ENCODE measurements at places on chromosomes 16 and 17. TPM values are rescaled to one million over a fixed set of nuclear protein-coding genes. Genes with fewer than 3 reads are reported as not detected.

- H3K27me3 ChIP-seq, result no peaks in the 10 kb centered on the region
- DNase-seq, result no peak
- no peak overlapping the region for H3K4me3 ChIP-seq
- H3K27ac ChIP-seq, result no peak overlapping the region
- H3K36me3 ChIP-seq, result peaks cover 31% of the 10 kb centered on the region
Measured at GRCh38 chr17:59890720-59891119, 2.0 kb downstream of the TUBD1 start.

DNA sequence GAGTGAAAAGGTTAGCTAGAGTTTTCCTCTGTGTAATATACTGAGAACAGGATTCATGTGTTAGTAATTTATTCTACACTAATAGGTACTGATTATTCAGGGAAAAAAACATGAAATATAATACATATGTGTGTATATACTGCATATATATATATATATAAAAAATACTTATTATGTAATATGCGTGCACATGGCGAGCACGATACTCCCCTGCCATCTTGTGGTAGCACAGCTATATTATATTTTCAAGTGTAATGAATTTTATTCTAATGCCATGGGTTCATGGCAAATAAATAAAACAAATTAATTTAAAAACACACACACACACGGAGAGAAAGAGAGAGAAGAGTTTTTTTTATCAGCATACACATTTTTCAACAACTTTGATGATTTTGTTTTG, 460.6 kb downstream of the KCNJ2 start:
- DNase-seq, result no peak
- H3K27me3 ChIP-seq, result no peaks in the 10 kb centered on the region

Gene TBC1D3E
- not detected for total RNA-seq

Gene CD300LG
- not detected for total RNA-seq

- no peaks in the 10 kb centered on the region for H3K27me3 ChIP-seq
- H3K4me3 ChIP-seq, result no peak overlapping the region
- DNase-seq, result no peak
- no peak overlapping the region for H3K27ac ChIP-seq
- no peaks in the 10 kb centered on the region for H3K36me3 ChIP-seq
Measured at GRCh38 chr17:61833536-61834193, 29.7 kb downstream of the BRIP1 start.

Gene CEP20
- 20.3 TPM for total RNA-seq

Gene KRT33A
- not detected for total RNA-seq

DNA sequence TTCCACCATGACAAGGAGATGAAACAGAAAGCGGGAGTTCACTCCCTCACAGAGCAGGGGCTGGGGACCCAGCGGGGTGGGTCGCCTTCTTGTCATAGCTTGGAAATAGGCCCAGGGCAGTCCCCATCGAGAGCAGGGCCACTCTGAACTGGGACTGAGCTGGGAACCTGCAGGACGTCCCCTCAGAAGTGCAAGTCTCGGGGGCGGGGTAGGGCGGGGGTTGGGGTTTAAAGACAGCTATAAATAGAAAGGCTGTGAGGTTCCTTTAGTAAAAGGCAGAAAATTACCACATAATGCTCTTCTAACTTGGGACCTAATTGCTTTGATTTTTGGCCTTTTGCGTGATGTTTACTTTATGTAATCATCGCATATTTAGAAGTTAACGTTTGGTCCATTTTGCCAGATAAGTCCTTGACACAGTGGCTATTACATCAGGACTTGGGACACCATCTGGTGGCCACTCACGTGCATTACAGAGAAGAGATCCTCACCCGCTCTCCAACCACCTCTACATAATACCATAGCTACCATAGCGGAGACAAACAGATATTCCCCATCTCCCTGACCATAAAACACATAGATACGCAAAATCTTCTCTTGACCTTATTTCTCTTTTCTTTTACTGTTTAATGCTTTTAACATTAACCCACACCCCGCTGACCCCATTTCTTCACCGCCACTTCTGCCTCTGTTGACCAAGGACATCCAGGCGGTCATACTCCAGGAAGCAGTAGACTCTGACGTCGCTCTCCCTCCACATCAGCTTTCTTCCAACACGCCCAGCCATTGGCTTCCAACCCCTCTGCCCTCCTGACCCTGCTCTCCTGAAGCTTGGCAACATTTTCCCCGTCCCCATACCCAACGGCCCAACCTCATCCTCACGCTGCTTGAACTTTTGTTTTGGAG, 27.5 kb upstream of the PIK3R6 start:
- DNase-seq, result no peak
- H3K4me1 ChIP-seq, result peaks cover 50% of the 10 kb centered on the region
- peak overlapping the region; percentile 12 for H3K27ac ChIP-seq
- peaks cover 10% of the 10 kb centered on the region for H3K36me3 ChIP-seq

Gene KRT27
- not detected for total RNA-seq

DNA sequence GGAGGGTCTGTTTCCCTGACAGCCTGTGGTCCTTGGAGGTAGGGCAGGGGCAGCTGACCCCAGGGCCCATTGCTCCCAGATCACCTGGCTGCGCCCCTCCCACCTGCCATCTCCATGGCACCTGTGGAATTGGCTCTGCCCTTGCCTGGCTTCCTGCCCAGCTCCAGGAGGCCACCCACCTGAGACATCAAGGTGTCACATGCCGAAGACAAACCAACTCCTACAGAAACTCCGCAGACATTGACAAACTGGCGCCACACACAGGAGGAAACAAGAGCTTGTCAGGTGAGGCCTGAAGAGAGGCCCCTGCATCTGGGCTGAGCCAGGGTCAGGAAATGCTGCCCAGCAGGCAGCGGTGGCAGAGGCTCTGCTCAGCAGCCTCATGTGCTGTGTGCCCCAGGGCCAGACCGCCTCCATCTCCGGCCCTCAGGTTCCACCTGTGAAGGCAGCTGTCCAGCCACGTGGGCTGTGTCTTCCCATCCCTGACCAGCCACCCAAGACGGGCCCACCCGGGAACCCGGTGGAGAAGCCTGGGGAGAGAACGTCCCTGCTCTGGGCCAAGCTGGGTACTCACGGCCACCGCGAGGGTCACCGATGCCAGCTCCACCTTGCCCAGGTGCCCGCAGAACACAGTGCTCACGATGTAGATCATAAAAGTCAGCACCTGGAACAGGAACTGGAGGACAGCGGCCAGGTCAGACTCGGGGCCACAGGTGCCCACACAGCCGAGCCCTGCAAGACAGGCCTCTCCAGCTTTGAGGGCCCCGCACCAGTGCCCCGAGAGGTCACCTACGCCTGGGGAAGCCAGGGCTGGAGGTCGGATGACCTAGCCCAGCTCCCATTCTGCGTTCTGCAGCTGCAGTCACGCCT, 1.6 kb downstream of the SLC47A2 start:
- DNase-seq, result no peak
- H3K27me3 ChIP-seq, result no peaks in the 10 kb centered on the region
- no peak overlapping the region for H3K4me3 ChIP-seq
- H3K27ac ChIP-seq, result no peak overlapping the region
- no peaks in the 10 kb centered on the region for H3K36me3 ChIP-seq

DNA sequence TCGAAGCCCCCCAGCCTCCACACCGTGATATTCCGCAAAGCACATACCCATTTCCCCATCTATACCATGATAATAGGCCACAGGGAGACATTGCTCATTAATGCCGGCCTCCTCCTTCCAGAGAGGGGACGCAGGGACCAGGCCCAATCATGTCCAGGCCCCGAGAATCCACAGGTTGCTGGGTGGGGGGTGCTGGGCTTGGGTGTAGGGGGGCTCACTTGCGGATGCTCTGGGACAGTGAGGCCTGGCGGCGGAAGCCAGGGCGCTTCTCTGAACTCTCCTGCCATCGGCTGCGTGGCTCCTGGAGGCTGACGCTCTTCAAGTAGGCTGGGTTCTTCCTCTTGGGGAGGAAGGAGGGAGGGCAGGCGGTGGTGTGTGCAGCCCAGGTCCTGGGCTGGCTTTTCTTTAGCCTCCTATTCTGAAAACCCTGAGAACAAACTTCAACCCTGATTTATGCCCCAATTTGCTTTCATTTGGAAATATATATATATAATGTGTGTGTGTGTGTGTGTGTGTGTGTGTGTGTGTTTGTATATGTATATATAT, 12.2 kb downstream of the AANAT start:
- no peaks in the 10 kb centered on the region for H3K4me1 ChIP-seq
- H3K27ac ChIP-seq, result no peak overlapping the region
- H3K27me3 ChIP-seq, result no peaks in the 10 kb centered on the region
- DNase-seq, result no peak
- H3K36me3 ChIP-seq, result no peaks in the 10 kb centered on the region

Gene MYOCD
- total RNA-seq, result not detected

DNA sequence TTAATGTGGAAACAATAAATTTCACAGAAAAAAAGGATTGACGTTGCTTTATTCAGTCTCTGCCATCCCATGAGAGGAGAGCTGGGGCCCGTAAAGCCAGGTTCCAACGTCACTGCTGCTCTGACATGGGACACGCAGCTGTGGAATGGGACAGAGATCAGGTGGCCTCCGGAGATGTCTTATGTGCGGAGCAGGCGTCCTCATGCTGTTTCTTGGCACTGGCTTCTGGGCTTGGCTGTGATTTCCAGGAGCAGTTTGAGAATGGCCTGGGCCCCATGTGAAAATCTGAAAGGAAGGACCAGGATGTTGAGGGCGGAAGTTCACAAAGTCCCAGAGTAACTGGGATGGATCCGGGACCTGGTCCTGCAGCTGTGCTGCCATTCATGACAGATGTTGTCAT, 32.4 kb downstream of the NDEL1 start:
- peaks cover 90% of the 10 kb centered on the region for H3K36me3 ChIP-seq
- no peaks in the 10 kb centered on the region for H3K27me3 ChIP-seq
- no peak overlapping the region for H3K27ac ChIP-seq
- H3K4me1 ChIP-seq, result no peaks in the 10 kb centered on the region
- no peak overlapping the region for H3K4me3 ChIP-seq

Gene CBFA2T3
- total RNA-seq, result 5.9 TPM

DNA sequence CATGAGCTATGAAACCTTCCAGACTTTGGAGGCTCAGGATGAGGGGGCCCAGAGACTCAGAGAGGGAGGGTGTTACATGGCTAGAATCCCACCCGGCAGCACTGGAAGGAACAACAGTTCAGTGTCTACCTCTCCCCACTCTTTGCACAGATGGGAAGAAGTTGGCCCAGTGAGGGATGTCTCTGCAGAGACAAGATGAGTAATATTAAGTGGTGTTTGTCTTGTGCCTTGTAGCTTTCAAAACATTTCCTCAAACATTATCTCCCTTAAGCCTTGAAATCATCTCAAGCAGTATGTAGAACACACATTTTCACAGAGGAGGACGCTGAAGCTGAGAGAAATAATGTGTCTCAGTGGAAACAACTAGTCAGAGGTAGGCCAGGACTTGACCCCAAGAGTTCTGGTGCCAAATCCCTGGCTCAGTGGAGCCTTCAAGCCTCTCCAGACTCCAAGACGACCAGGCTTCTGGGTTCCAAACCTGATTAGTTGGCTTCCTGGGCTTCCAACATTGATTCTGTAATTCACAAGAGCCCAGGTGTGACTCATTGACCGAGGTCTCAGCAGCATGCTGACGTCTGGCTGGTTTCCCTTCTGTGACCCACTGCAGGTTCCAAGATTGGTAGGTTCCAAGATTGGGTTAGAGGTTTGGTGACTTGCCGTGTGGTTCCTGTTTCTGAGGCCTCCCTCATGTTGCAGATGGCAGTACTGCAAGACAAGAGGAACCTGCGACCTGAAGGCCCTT, 7.4 kb downstream of the RNF112 start:
- no peaks in the 10 kb centered on the region for H3K4me1 ChIP-seq
- no peak overlapping the region for H3K4me3 ChIP-seq
- no peak overlapping the region for H3K27ac ChIP-seq

Gene PDILT
- total RNA-seq, result not detected

DNA sequence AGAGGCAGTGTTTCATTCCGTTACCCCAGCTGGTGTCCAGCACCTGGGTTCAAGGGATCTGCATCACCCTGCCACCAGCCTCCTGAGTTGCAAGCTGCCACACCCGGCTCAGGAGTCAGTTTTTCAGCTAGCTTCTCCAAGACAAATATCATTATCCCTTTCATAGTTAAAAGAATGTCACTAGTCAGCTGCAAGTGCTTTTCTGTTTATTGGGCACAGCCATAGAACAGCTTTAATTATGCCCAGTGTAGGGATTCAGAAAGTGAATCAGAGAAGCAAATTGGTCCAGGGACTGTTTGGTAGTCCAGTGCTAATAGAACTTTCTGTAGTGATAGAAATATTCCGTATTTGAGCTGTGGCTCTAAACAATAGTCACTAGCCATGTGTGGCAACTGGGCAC, 2.9 kb upstream of the AOC3 start:
- H3K4me1 ChIP-seq, result no peaks in the 10 kb centered on the region
- no peaks in the 10 kb centered on the region for H3K27me3 ChIP-seq
- no peak overlapping the region for H3K27ac ChIP-seq
- DNase-seq, result no peak

Gene GPR179
- 0.11 TPM for total RNA-seq

DNA sequence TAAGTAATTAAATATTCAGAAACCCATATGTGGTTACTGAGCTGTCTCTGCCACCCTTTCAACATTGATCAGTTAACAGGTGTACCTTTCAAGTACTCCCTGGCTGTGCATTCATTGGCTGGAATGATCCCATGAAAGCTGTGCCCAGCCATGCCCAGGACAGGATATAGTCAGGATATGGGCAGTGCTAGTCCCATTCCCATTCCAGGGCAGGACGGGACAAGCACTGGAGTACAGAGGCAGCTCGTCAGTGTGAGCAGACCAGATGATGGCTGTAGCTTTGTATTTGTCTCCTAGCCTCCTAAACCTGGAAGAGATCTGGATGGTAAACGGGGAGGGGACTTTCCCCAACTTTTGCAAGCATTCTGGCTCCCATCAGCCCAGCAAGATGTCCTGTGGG, 22.5 kb downstream of the HEATR3 start:
- no peaks in the 10 kb centered on the region for H3K4me1 ChIP-seq
- H3K4me3 ChIP-seq, result no peak overlapping the region
- H3K27ac ChIP-seq, result no peak overlapping the region
- DNase-seq, result no peak

GRCh38 chr16:50557046-50557445, 8.8 kb downstream of the NKD1 start:
- no peak overlapping the region for H3K4me3 ChIP-seq
- no peaks in the 10 kb centered on the region for H3K27me3 ChIP-seq
- no peak for DNase-seq
- H3K27ac ChIP-seq, result no peak overlapping the region

Gene SPATA22
- total RNA-seq, result not detected

GRCh38 chr17:3033741-3034577, 29.4 kb downstream of the OR1D5 start:
- DNase-seq, result no peak
- H3K4me3 ChIP-seq, result no peak overlapping the region
- H3K4me1 ChIP-seq, result no peaks in the 10 kb centered on the region
- H3K27me3 ChIP-seq, result no peaks in the 10 kb centered on the region

- no peaks in the 10 kb centered on the region for H3K36me3 ChIP-seq
- H3K4me1 ChIP-seq, result no peaks in the 10 kb centered on the region
- no peak for DNase-seq
Measured at GRCh38 chr16:35745821-35746248, 2286.4 kb downstream of the TP53TG3F start.

Gene RPA1
- 57.8 TPM for total RNA-seq

Data from naive thymus-derived CD4-positive, alpha-beta T cell (primary cell).